ENCODE measurements at places on chromosomes 1 and 21. TPM values are rescaled to one million over a fixed set of nuclear protein-coding genes. Genes with fewer than 3 reads are reported as not detected.

DNA sequence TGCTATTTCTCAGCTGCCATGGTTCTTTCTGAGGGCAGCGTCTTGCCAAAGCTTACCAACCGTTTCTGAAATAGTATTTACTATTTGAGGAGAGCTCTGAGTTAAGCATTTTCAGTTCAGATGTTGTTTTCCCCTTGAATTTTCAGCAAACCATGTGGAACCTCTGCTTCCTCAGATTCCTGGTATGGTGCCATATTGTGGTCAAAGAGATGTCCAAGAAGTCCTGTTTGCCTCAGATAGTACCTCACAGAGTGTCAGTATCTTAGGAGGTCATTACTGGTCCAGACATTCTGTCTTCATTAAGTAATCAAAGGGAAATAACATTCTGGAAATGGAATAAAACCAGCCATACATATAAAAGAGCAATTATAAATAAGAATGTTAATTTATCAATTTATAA lies 36.6 kb downstream of the VANGL2 start:
- DNase-seq: no peak

- DNase-seq: no peak
Measured at GRCh38 chr1:210681158-210681557, 352.5 kb downstream of the HHAT start.

DNA sequence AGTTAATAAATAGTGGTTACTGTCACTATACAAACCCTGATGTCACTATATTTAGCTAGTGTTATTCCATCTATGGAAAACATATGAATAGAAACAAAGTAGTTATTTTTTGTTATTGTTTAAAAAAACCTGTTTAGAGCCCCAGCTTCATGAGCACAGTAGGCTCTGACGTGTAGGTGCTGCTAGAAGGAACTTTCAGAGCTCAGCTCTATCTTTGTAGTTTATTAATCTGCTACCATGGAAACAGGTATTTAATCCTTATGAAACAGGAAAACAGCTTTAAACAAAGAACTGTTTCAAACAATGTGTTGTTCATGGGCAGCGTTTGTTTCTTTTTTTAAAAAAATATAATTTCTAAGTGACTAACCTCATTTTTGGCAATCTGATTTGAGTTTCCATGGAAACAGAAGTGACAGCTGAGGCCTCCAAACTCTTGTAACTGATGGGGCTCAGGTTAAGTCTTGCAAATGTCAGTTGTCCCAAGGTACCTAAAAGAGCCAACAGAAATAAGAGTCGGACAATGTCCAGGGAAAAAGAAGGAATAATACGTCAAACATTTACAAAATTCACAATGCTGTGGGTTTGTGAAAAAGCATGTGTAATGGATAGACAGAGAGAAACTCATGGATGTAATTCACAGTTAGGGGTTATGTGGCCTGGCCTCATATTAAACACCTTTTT lies 162.0 kb upstream of the C21orf91 start:
- DNase-seq: no peak

- DNase-seq: no peak
Measured at GRCh38 chr1:116490588-116490987, 80.2 kb downstream of the CD58 start.

The USF1 gene
- 32.2 TPM for total RNA-seq

The GSTM2 gene
- total RNA-seq: 7.0 TPM

DNA sequence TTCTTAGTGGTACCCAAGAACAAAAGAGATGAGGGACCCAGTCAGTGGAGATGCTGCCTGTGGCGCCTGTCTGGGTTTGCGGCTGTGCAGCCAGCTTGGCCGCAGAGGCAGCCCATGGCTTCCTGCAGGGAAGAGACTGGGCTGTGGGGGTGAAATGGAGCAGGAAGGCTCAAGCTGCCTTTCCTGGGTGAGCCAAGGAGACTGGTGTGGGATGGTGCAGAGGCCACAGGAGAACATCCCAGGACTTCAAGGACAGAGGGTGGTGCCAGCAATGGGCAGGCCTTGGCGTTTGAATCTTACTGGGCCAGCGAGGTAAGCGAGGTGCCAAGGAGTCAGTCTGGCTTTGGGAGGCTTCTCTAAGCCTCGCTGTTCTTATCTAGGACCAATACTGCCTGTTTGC lies 26.4 kb downstream of the KCNA10 start:
- no peak for DNase-seq

The KIF14 gene
- 17.5 TPM for total RNA-seq
